ENCODE measurements at places on chromosomes 2 and 18.

DNA sequence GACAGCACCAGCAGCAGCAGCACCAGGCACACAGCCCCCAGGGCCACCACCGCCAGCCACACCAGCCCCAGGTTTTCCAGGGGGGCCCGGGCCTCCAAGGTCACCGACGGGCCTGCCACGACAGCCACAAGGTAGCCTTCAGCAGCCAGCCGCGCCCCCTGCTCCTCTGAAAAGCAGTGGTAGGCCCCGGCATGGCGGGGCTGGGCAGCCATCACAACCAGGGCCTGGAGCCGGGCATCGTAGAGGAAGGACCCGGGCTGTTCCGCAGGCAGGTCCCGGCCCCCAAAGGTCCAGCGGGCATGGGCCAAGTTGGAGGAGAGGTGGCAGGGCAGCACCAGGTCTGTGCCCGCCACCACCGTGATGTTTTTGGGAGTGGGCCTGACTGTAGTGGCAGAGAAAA is 3.3 kb upstream of the ANKRD39 start:
- DNase-seq: no peak

DNA sequence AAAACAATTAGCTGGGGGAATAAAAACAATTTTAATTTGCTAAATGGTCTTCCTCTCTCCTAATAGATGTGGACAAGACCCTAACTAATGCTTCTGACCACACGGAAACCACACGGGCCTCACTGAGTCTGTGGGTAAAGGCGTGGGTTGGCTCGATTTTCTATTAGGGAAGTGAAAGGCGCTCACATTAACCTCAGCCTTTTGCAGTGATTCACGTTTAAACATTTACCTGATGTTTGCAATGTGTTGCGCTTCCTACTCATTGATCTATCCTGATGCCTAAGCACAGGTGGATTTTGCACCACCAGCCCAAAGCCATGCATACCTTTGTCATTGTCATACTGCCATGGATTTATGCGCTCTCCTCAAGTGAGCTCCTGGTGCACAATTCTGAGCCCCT is 35.6 kb upstream of the NRP2 start:
- peak; percentile 16 for DNase-seq

GRCh38 chr2:181680055-181680936 is at the start of gene NEUROD1:
Gene NEUROD1 (minus strand): TSS chr2:181680517. CDS start chr2:181678860, 1,657 bp downstream.
- DNase-seq: no peak

GRCh38 chr2:169472249-169472648 is 7.0 kb upstream of the BBS5 start:
- no peak for DNase-seq

DNA sequence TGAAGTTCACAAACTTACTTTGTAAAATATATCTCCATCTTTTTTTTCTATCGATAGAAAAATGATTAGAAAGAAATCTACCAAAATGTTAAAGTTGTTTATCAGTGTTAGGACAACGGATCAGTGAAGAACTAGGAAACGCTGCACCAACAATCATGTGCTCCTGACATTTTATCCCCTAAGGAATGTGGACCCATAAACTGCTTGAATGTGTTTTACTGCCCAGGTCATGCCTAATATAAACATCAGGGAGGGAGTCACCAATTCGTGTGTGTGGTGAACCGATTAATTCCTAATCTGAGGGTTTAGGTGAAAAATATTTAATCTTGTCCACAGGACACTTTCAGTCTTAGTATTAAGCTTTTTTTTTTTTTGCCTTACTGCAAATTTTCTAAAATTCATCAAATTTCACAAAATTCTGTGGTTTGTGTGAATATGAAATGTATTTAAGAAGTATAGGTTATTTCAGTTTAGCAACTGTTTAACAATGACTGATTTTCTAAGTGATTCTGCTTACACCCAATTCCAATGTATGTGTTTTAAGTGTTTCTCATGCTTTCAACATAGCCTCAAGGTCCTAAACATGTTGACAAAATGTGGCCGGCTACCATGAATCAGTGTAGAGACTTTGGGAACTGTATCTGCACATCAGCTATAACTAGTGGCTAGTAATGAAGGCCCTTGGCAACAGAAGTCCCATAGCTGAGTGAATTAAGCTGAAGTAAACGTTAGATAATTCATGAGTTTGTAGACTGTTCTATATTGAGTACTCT is 11.1 kb upstream of the KIDINS220 start:
- DNase-seq: no peak

DNA sequence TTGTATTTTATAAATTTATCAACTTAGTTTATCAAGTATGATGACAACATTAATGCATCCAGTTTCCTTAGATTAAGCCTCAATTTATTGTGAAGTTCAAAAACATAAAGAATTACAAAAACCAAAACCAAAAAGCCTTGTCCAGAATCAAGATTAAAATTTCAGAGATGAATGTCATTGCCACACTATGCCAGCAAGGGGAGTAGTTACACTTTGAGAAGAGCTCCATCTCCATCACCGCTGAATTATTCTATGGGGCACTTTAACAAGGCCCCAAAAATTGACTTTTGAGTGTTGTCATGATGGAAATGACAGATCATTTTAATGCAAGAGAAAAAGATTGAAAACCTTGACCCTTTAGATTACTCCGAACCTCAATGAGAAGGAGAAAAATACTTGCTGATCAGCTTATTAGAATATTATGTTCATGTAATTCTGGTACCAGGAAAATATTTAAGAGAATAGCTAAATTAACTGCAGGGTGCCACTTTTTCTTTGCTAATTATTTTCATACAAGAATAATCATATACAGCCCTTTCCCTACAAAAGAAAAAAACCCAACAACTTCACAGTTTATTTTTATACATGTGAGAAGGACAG is 152.5 kb upstream of the AQP4 start:
- DNase-seq: no peak

DNA sequence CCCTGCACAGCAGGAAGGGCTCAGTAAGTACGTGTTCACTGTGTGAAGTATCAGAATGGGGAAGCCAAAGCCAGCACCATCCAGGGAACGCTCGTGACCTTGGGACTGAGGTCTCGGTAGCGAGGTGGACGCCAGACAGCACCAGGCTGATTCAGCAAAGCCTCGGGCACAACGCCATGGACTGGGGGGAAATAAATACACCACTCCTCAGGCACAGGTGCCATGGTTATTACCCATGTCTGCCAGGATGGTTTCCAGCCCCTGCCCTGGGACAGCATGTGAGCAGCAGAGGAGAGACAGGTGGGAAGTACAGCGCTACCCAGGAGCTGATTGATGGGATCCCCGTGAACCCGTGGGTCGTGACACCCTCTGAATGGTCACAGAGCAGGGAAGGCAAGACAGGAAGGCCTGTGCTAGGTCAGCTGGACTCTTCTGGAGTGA is 53.0 kb downstream of the REEP1 start:
- DNase-seq: no peak

DNA sequence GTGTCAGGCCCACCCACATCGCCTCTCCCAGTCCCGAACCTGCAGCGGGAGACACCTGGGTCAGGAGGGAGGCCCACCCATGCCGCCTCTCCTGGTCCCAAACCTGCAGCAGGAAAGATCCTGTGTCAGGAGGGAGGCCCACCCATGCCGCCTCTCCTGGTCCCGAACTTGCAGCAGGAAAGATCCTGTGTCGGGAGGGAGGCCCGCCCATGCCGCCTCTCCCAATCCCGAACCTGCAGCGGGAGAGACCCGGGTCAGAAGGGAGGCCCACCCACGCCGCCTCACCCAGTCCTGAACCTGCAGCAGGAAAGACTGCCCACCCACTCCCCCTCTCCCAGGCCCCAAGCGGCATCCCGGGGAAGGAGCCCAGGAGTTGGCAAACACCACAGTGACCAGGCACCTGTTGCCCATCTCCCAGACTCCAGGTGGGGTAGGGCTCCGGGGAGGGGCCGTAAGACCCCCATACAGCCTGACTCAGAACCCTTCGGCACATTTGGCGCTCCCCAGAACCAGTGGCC is 7.8 kb downstream of the SLC66A2 start:
- DNase-seq: no peak

DNA sequence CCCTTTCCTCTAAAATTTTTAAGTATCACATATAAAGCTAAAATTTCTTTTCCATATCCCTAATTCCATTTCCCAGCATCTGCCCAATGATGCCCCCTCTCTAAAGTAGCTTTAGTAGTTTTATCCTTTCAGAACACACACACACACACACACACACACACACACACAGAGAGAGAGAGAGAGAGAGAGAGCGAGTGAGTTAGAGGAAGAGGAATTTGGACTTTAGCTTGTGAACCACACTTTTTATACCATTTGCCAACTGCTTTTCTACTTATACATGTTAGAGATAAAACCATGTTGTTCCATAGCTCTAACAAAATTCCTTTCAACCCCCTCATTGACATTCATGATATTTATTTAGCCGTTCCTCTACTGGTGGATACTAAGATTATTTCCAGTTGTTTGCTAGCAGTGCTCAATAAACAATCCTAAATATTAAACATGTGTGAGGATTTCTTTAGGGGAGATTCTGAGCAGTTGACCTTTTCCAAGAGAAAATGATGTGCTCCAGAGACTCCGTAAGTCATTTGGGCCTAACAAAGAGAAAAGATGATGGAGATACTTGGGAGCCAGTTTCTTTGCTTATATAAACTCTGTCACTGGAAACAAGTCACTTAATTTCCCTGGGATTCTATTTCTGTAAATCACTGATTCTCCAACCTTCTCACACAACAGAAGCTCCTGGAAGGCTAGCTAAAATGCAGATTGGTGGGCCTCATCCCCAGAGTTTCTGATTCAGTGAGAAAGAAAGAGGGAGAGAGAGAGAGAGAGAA is 229.7 kb upstream of the SP5 start:
- DNase-seq: no peak

GRCh38 chr2:183037074-183037552 is 1.1 kb downstream of the NCKAP1 start:
- no peak for DNase-seq

GRCh38 chr2:1341404-1342120 is 71.7 kb upstream of the TPO start:
- DNase-seq: no peak

GRCh38 chr18:5097116-5097703 is 99.8 kb downstream of the AKAIN1 start:
- no peak for DNase-seq

DNA sequence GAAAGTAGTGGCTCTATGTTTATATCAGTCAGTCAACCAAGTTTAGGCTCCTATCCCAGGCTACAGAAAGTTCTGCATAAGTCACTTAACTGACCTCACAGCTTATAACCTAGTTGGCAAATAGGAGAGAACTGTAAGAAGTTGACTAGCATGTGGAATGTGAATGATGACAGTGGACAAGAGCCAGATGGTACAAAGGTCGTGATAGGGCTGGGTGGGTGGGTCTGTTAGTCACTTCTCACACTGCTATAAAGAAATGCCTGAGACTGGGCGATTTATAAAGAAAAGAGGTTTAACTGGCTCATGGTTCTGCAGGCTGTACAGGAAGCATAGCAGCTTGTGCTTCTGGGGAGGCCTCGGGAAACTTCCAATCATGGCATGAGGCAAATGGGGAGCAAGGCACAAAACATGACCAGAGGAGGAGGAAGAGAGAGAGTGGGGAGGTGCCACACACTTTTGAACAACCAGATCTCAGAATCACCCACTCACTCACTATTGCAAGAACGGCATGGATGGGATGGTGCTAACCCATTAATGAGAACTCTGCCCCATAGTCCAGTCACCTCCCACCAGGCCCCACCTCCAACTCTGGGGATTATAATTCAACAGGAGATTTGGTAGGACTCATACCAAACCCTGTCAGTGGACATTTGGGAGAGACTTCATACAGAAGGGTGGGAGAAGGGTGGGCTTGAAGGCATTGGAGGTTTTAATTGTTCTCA is 68.8 kb downstream of the LTBP1 start:
- no peak for DNase-seq

DNA sequence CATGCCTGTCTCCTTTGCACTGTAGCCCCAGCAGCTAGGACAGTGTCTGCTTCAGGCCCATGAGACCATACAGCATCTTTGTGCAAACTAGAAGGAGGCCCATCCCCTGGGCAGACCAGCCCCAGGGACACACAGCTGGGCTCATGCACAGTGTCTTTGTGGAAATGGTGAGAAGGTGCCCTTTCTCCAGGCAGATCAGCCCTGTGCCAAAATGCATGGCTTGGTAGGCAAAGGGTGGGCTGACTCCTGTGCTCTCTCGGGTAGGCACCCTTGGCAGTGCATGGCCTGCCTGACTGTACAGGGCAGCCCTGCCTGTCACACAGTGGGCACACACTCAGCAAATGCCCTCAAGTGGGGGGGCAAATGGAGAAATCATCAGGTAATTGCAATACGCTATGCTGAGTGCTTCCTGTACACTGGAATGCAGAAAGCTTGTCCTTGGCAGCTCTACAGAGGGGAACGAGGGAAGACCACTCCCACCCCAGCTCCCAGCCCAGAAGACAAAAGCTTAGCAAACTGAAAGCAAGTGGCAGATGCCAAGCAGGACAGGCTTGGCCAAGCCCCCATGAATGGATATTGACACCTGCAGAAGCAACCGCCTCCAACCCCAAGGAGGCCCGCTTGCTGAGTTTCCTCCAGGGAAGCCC is 21.6 kb downstream of the TNS1 start:
- DNase-seq: no peak

DNA sequence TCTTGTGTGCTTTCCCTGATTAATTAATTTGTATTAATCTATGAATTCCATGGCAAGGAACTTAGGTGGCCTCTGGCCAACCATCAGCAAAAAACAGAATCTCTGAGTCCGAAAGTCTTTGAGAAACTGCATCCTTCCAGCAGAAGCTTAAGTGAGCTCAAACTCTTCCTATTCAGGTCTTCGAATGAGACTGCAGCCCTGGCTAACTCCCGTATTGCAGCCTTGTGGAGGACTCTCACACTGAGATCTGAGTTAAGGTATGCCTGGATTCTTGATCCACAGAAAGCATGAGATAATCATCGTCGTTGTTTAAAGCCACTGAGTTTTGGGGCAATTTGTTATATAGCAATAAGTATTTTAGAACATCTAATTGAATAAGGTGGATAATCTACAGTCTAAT is 1143.9 kb upstream of the NXPH2 start:
- no peak for DNase-seq

GRCh38 chr2:152558158-152558984 is 158.9 kb downstream of the PRPF40A start:
- DNase-seq: no peak

DNA sequence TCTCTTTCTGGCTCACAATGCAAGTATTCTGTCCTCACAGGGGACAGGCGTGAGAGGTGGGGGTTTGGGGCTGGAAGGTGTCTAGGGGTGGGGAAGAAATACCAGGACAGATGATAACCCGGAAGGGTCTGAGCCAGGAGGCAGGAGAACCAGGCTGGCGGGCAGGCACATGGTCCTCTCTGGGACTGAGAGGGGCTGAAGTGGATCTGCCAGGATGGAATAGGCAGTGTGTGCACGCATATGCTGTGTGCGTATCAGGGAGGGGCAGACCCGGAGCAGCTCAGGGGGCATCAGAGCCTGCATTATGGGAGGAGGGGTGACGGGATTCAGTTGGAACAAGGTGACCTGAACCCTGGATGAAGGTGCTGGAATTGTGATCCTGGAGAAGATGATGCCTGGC is 157.3 kb downstream of the DYSF start:
- DNase-seq: no peak

DNA sequence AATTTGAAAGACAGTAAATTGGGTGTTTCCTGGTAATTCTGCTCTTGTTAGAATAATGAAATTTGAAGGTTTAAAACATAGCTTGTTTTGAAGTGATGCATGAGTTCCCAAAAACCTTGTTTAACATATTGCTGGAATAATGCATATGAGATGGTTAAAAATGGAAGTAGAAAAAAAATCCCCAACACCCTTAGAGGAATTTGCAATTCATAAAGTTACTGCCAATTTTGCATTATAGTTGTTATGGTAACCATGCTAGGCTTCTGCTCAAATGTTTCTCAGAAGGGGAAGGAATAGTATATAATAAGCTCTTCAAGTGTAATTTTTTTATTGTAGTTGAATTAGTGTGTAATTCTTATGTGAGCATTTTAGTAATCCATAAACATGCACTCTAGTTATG is 49.1 kb downstream of the FASTKD2 start:
- DNase-seq: no peak

- DNase-seq: no peak
Observed at GRCh38 chr18:38948436-38948835, 1382.8 kb upstream of the CELF4 start.

All from GM12891 (cell line).